Astrocyte of the hippocampus (primary cell): ENCODE measurements at places on chromosomes 1 and 21.

GRCh38 chr1:223264983-223265908 is 98.7 kb downstream of the SUSD4 start:
- DNase-seq: no peak

GRCh38 chr1:119453021-119453420 is 38.1 kb downstream of the HSD3B2 start:
- peak; percentile 56 for DNase-seq

GRCh38 chr1:154148807-154149206 is 6.1 kb downstream of the NUP210L start:
- DNase-seq: no peak

DNA sequence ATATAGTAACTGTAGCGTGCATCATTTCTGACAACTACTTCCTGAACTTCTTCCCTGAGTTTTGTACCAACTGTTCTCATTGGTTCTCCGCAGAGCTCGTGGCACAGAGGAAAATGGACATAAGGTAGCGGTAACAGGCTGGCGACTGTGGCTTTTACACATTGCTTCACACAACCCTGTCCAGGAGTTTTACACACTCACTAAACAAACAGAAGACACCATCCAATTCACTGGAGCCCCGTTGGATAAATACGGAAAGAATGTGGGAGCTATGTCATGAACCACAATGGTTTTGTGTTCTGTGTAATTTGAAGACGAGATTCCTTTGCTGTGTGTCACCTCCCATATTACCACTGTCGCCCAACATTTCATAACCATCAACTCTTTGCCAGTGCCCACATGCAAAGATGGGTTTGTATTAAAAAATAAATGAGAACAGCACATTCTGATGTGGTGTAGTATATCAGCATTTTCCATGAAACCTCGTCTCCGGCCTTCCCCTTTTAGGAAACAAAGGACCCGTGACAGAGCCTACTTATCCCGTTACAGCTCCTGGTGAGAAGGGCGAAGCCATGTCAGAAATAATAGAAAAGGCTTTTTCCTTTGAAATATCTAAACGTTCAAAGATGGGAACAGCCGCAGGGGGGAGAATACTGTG is 47.4 kb upstream of the ENAH start:
- DNase-seq: peak; percentile 98

GRCh38 chr1:87291107-87291506 is 37.6 kb upstream of the LMO4 start:
- DNase-seq: peak; percentile 83

GRCh38 chr1:151511636-151512215 is 539 bp downstream of the CGN start:
- peak; percentile 49 for DNase-seq

DNA sequence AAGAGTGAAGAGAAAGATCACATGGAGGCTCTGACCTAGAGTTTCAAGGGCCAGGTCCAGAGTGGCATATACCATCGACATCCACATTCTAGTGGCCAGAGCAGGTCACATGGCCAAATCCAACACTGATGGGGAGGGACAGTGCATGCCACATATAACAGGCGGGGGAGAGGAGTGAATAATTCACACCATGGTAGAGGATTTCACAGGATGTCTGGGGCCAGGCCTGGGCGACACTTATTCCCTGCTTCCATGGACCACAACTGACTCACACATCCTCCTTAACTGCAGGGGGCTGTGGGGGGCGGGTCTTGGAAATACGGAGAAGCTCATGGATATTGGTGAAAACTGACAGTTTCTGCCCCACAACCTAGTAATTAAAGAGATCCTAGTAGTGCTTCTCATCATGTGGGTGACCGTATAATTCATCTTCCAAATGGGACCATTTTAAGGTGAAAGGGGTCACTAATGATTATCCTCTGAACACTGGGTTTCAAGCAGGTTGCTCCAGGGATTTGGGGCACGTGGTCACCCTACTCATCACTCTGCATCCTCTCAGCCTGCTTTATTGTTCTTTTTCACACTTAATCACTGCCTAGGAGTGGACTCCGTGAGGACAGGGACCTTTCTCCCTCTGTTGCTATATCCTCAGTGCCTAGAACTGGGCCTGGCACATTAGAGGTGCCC is 44.0 kb downstream of the IGSF21 start:
- no peak for DNase-seq

DNA sequence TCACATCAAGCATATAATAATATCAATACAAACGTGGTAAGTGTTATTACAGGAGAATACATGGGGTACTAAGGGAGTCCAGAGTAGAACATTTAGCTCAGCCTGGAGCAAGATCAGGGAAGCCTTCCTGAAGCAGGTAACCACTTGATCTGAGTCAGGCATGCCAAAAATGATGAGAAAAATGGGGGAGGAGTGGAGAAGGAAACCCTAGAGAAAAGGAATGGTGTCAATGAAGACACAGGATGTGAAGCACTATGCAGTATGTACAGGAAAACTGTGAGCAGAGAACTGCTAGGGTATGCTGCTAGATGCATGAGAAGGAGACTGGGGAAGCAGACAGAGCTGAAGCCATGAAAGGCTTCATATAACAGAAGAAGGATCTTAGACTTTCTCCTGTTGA is 84.7 kb downstream of the NOTCH2 start:
- no peak for DNase-seq

DNA sequence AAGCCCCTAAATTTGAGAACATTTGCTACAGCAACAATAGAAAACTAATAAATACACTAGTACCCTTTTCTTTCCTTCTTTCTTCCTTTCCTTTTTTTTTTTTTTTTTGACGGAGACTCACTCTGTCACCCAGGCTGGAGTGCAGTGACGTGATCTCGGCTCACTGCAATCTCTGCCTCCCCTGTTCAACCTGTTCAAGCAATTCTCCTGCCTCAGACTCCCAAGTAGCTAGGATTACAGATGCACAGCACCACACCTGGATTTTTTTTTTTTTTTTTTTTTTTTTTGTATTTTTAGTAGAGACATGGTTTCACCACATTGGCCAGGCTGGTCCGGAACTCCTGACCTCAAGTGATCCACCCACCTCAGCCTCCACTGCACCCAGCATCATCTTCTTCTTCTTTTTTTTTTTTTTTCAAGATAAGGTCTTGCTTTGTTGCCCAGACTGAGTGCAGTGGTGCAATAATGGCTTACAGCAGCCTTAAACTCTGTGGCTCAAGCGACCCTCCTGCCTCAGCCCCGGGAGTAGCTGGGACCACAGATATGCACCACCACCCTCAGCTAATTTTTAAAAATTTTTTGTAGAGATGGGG is 19.6 kb upstream of the CBR3 start:
- no peak for DNase-seq

DNA sequence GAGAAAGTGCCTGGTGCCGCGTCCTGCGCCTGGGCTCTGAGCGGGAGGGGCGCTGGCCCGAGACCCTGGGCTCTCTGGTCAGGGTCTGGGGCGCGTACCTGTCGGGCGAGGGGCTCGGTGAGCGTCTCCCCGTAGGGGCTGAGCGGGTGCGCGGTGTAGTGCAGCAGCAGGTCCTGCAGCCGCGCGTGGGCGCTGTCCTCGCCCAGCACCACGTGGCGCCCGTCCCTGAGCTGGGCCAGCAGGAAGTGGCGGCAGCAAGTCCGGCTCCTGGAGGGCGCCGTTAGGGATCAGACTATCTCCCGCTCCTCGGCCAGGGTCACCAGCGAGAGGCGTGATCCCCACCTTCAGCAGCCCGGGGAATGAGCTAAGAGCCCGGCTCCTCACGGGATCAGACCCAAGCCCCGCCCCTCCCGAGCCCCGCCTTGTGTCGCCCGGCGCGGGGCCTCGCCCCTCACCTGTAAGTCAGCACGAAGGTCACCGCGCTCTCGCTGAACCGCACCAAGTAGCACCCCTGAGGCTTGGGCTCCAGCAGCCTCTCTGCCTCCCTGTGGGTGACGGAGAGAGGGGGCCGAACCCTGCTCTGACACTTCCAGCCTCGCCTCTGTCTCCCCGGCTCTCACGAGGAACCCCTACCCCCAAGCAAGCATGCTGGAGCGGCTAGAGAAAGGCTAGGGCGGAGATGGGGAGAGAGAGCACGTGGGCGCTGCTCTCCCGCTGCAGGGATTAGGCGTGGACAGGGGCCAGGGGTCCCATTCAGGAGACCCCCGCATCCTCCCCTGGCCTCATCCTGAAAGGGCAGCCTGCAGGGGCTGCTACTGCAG is 2.7 kb downstream of the SH2D2A start:
- DNase-seq: peak; percentile 75
